Right cardiac atrium (tissue), 5 donors: ENCODE measurements at places on chromosomes 6 and 20. TPM values are rescaled to one million over a fixed set of nuclear protein-coding genes. Genes with fewer than 3 reads are reported as not detected.

LY6G6D gene
- polyA plus RNA-seq: not detected

GINS1 gene
- polyA plus RNA-seq: 0.54 TPM

CCM2L gene
- polyA plus RNA-seq: 10.3 TPM

PRDM1 gene
- 0.41 TPM for polyA plus RNA-seq

IYD gene
- not detected for polyA plus RNA-seq

ANKRD66 gene
- polyA plus RNA-seq: not detected

UST gene
- 5.1 TPM for polyA plus RNA-seq

PXDC1 gene
- polyA plus RNA-seq: 23.7 TPM

ELOVL4 gene
- 0.61 TPM for polyA plus RNA-seq

IL17F gene
- not detected for polyA plus RNA-seq

POU5F1 gene
- polyA plus RNA-seq: 0.57 TPM

WFDC12 gene
- polyA plus RNA-seq: not detected

DNA sequence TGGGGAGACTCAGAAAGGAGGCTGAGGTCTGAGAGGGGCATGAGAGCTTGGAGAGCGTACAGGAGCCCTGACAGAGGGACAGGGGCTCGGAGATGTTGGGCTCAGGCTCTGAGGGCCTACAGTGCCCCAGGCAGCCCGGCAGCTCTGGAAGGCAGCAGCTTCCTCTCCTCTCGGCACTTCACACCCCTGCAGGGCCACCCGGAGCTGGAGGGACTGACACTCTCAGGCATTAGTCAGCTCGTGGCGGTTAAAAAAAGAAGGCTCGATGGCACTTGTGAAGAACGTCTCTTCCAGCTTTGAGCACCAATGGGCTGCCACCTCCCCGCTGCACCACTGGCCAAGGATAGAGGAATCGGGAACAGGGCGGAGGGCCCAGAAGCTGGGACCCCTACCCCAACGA, 62.6 kb upstream of the SIRPA start:
- peak; percentile 74 for DNase-seq

DNA sequence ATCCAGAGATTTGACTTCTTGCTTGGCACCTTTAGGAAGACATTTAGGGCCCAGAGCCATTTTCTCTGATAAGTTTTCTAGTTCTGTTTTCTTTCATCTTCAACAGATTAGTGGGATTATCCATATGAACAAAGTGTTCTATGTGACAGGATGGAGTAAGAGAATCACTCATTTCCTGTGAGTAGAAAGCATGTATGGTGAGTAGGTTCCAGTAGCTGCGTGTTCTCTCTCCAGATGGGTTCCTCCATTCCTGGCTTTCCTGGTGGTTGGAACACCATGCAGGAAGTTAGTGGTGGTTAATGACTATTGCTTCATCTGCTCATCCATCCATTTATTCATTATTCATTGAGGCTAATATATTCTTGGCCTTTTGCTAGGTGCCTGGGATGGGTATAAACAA, 54.0 kb downstream of the EFCAB8 start:
- DNase-seq: no peak

- DNase-seq: no peak
Measured at GRCh38 chr6:116924245-116924644, 47.2 kb downstream of the RFX6 start.

- DNase-seq: no peak
Measured at GRCh38 chr6:2818593-2818992, 23.1 kb downstream of the SERPINB1 start.

GRCh38 chr6:34475767-34476328, 10.0 kb downstream of the PACSIN1 start:
- DNase-seq: no peak

DNA sequence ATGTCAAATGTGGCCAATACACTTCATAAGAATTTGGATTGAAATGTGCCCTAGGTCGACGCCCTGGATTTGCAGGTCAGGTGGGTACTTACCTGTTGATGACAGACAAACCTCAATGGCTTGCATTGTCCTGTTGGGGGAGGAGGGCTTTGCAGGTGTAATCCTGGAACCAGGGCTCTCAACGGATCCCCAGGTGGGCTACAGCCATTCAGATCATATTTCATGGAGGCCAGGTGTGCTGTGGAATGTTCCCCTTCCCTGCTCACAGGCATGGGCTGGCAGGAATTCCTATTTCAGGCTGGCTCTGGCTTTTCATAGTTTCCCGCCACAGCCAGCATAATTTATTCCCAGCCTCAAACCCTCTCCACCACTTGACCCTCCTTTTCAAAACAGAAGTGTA, 254.7 kb downstream of the SMOC2 start:
- no peak for DNase-seq

DNA sequence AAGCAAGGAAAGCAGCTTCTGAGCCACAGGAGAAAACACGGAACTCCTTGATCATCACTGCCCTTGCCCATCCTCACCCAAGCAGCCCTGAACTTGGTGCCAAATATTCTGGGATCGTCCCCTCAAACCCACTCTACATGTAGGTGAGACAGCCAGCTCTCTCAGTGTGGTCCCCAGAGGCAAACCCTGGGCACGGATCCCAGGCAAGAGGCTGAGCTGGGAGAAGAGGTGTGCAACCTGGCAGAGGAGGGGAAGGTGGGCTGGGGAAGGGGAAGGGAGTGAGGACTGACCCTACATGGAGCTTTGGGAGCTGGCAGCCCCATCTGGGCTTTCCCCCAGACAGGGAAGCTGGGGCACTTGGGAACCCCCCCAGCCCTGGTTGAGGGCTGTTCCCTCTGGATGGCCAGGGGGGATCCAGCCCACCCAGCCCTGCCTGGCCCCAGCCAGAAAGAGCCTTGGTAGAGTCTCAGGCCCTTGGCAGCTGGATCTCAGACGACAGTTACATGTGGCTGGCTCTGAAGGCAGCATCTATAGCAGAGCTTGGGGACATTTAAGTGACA, 186.2 kb upstream of the CST7 start:
- DNase-seq: no peak

GRCh38 chr6:46828939-46829338, 35.8 kb downstream of the MEP1A start:
- no peak for DNase-seq

- DNase-seq: peak; percentile 79
Measured at GRCh38 chr6:125995972-125996580, 9.7 kb downstream of the TRMT11 start.

- no peak for DNase-seq
Measured at GRCh38 chr20:52747845-52748284, 224.3 kb upstream of the TSHZ2 start.

DNA sequence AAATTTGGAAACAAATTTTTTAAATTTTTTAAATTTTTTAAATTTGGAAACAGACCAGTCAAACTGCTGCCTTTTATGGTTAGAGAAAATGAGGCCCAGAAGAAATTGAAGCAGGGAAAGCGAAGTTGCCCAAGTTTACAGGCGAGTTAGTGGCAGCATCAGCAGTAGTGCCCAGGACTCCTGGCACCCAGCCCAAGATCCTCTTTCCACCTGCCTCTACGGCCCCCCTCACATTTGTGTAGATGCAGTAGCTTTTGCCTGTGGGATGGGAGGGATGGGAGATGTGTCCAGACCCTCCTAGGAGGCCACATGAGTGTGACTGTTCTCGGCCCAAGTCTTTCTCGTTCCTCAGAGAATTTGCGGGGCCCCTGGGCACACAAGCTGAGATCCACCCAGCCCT, 49.8 kb downstream of the HNF4A start:
- no peak for DNase-seq

- no peak for DNase-seq
Measured at GRCh38 chr20:24909086-24909780, 39.8 kb upstream of the CST7 start.

DNA sequence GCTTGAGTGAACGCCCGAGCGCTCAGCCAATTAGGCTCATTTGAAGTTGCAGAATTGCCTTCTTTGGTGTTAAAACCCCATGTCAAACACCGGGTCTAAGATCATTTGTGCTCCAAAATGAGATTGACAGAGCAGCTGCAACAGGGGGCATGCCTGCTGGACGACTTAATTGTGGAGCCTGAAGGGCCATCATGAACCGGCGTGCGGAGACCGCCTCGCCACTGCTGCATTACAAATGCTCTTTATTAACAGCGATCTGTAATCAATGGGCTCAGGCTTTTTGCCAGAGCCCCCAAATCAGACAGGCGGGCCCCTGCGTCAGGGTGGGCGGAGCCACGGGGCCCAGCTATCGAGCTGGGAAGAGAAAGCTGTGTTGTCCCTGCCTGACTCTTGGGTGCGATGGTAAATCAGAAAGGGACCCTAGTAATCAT, 183.2 kb downstream of the SIM1 start:
- no peak for DNase-seq

DNA sequence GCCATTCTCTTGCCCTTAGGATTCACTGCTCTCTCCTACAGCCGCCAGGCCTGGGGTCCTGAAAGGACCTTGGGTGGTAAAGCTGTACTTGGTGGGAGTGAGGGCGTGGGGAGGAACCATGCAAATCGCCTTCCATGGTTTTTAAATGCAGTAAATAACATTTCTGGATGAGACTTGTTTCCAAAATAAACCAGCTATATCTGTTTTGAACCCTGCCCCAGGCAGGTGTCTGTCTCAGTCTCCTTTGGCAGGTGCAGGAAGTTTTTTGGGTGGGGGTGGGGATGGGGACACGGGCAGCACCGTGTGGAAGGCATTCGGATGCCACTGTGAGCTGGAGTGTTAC, 14.3 kb downstream of the ITPA start:
- DNase-seq: no peak

- DNase-seq: no peak
Measured at GRCh38 chr20:60202046-60202445, 243.8 kb downstream of the CDH26 start.

DNA sequence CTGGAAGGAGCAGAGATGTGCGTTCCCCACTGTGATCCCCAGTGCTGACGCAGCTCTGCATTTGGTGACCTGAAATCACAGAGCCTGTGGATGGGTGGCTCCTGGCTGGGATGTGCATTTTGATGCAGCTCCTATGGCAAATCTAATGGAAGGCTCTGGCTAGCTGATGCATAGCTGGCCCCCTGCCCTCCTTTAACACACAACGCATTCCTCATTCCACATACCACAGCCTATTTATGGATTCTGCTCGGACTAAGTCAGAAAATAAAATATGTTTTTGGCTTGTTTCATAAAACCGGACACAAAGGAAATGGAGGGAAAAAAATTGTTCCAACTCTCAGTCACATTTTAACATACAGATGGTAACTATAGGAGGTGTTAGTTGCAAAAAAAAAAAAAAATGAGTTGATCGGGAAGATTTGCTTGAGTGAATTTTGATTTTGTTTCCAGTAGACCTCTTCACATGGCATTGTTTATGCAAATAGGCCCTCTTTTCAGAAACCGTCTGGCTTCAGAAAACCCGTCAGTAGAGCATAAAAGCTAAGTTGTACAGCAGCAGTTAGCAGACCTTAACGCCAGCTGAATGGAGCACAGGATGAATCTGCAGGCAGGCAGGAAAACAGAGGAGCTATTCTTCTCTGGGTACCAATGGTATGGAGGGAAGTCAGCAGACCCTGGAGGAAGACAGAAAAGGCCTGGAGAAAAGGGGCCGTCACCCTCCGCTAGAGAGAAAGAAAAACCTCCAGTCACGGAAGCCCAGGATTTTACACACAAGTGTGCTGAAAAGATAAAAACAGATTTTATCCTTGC, 215.4 kb downstream of the HDGFL1 start:
- no peak for DNase-seq

DNA sequence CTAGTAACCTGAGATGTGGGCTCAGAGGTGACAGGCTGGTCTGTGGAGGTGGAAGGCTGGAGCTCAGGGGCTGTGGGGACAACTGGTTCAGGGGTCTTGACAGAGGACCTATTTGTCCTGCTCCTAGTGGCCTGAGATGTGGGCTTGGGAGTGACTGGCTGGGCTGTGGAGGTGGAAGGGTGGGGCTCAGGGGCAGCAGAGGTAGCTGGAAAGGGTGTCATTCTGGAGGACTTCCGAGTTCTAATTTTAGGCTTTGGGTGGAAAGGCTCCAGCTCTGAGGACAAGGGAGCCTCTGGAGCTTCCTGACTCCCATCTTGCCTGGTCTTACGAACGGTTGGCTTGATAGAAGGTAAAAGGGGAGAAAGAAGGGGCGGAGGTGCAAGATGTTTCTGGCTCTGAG, 11.5 kb downstream of the MDC1 start:
- DNase-seq: peak; percentile 13

- DNase-seq: no peak
Measured at GRCh38 chr6:5054245-5054873, 30.8 kb upstream of the PPP1R3G start.

- no peak for DNase-seq
Measured at GRCh38 chr6:144485531-144485930, 200.4 kb downstream of the UTRN start.

- no peak for DNase-seq
Measured at GRCh38 chr20:56778765-56779195, 149.7 kb downstream of the TFAP2C start.

DNA sequence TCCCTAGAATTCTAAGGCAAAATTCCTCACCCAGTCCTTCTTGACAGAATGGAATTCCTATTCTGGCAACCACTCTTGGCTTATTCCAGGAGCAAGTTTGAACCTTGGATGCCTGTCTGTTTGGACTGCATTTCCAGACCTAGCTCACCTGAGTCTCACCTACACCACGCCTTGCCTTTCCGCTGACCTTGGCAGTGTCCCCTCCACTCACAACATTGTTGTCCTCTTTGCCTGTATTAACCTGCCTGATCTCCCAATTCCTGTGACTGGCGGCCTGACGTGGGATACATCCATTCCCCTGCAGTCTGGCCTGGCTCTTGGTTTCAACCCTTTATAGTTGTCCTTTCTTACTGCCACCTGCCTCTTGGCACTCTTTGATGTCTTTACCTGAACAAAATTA, 281.4 kb upstream of the SOX4 start:
- no peak for DNase-seq

DNA sequence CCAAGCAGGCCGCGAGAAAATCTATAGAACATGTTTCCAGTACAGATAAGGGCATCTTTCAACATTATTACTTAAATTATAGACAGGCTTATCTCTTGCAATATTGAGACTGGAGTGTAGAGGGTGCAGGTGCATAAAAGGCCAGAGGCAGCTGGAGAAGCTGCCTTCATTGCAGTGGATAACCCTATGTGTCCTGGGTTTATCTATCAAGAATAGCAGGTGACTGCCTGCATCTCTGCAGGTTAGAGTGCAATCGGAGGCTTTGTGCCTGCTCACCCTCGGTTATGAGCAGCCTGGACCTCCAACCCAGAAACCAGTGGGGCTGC, 28.7 kb upstream of the ECI2 start:
- no peak for DNase-seq

- DNase-seq: peak; percentile 91
Measured at GRCh38 chr20:50186151-50186885, 4.3 kb upstream of the CEBPB start.

- DNase-seq: no peak
Measured at GRCh38 chr6:3857468-3858456, 8.6 kb downstream of the FAM50B start.

- no peak for DNase-seq
Measured at GRCh38 chr6:138618168-138618567, 118.9 kb upstream of the NHSL1 start.

DNA sequence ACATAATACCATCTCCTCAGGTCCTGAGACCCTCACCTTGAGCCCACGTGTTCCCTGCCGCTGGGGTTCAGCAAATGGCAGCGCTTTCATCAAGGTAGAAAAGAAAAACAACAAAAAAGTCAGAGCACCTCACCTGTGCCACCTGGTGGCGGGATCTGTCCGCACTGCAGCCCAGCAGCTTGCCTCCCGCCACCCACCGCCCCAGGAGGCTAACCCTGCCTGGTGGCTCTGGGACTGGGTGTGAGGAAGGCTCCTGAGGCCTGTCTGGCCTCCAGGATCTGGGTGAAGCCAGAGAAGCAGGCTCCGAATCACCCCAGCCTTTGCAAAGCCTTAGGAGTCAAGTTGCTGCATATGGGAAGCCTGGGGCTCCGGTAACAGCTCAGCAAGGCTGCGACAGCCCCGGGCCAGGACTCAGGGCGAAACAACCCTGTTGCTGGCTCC, 270.8 kb downstream of the BMP7 start:
- DNase-seq: no peak
